Activated naive CD4-positive, alpha-beta T cell (primary cell): ENCODE measurements at places on chromosomes 6 and 20.

GRCh38 chr20:31806564-31807355 is 12.4 kb upstream of the MYLK2 start:
- no peak for DNase-seq

GRCh38 chr6:117907601-117908245 is 659 bp downstream of the SLC35F1 start:
- no peak for DNase-seq

GRCh38 chr6:81568973-81569372 is 183.5 kb downstream of the TENT5A start:
- no peak for DNase-seq

DNA sequence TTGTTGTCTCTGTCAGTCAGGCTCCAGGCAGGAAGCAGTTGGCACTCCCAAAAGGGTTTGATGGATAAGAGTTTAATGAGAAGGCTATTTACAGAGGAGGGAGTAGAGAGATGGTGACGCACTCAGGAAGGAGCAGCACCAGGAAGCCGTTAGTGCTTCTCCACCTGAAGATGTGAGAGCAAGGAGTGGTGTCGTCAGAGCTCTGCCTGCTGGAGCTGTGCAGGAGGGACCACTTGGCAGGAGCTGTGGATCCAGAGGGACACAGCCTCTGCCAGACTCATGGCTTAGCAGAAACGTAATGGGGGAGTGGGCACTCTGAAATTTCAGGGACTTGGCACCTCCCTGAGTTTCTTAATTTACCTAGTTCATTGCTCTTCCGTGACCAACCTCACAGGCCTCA is 16.8 kb downstream of the DAAM2 start:
- no peak for DNase-seq

DNA sequence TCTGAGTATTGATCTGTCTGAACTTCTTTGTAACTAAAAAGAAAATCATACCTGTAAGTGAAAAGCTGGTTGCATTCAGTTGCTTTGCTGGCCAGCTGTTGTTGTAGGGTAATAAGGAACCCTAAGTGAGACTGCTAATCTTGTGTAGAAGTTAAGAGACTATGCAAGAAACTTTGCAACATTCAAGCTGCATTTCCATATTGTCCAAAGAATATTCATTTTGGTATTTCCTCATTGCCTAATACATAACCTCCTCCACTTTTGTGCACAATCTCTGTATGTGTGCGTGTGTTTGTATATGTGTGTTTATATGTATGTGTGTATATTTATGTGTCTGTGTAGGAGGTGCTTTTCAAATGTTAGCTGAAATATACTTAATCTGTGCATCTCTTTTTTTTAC is 414.9 kb downstream of the CDKAL1 start:
- no peak for DNase-seq

DNA sequence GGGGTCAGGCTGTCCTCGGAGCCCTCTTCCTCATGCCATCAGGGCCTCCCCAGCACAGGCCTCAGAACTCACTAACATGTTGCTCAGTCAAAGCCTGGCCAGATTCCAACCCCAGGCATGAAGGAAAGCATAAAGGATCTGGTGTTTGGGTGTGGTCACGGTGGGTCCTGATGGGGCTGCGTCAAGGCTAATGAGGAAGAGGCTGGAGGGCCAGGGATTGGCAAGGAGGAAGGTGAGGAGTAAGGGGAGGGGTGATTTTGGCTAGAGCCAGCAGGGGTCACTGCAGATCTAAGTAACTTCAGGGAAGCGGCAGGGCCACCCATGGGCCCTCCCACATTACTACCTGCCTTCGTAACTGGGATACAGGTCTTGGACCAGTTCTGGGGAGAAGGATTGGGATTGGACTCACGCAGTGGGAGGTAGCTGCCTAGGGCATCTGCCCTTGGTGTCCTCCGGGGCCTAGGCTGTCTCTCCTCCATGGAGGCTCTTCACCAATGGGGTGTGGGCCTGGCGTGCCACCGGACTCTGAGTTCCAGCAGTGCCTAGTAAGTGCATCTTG is 36.2 kb upstream of the MRPS18A start:
- DNase-seq = peak; percentile 51

DNA sequence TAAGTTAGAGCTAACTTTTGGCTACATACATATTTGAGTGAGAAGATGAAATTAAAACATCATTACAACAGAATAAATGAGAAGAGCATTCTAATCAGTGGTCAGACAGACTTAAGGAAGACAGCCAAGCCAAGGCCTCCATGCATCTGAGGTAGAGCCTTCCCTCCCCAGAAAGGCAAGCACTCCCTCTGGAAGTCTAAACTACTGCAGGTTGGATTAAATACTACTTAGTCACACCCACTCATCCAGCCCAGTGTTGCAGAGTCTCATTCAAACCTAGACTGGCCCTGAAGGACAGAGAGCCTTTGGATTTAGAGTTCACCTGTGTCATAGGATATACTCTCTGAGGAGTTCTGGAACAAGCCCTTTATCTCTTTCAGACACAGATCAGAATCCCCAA is 29.2 kb downstream of the TMX4 start:
- DNase-seq = no peak

GRCh38 chr6:33717934-33718455 is 6.5 kb upstream of the UQCC2 start:
- no peak for DNase-seq

DNA sequence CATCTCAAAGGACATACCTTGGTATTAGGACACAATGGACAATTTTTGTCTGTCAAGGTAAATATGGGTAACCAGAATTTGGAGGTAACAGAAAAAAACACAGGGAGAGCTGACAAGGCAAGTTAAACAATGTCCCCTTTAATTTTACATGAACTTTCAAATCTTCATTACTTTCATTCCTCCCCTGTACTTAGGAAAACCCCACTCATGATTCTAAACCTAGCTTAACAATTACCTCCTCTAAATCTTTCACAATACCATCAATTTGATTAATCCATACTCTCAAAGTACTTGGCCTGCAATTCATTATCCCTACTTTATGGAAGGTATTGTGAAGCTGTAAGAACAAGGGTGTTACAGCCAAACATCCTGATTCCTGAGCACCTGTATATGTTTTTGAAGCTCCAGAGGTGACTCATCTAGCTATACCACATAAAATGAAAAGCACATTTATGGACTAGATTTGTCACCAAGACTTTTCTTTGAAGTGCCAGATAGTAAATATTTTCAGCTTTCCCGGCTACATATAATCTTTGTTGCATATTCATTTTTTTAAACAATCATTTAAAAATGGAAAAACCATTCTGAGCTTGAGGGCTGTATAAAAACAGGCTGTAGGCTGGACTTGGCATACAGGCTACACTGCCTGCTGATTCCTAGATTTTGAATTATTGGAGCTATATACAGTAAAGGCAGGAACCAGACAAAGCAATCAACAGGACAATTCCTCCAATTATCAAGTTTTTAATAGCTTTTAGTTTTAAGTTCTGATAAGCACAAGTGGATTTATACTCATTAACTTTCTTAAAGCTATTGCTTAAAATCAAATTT is 22.9 kb downstream of the DEK start:
- no peak for DNase-seq

DNA sequence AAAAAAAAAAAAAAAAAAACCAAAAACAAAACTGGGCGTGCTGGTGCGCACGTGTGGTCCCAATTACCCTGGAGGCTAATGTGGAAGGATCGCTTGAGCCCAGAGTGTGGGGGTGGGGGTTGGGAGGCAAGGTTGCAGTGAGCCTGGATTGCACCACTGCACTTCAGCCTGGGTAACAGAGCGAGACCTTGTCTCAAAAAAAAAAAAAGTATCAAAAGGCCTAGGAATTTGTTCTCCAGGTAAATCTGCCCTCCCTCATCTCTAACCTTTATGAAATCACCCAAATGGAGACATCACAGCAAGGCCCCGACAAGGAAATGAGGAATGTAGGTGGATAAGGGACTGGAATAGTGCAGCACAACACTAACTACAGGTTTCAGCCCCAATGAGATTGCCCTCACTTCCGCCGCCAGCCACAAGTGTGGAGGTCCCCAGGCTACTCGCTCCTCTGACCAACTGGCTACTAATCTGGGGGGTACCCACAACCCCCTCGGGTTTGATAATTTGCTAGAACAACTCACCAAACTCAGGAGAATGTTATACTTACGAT is 36.8 kb upstream of the DDR1 start:
- DNase-seq = no peak

- DNase-seq = no peak
Measured at GRCh38 chr20:18728165-18728869, 85.3 kb upstream of the SCP2D1 start.

DNA sequence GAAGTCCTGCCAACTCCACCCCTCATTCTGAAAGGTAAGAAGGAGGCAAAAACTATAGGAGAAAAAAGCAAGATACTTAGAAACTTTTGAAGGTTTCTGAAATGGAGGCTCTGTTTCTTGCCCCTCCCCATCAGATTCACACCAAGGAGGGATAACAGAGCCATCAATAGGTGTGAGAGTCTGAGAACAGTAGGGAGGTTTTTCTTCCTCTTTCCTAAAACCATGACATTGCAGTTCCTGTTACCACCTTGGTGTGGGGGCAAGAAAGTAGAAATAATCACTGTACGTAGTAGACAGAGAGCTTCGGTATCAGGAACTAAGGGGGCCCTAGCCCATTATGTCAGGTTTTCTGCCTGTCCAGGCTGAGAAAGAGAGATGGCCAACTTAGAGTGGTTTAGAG is 333.3 kb upstream of the SYNCRIP start:
- DNase-seq = no peak

- DNase-seq = no peak
Measured at GRCh38 chr6:122620428-122620827, 10.2 kb downstream of the PKIB start.

DNA sequence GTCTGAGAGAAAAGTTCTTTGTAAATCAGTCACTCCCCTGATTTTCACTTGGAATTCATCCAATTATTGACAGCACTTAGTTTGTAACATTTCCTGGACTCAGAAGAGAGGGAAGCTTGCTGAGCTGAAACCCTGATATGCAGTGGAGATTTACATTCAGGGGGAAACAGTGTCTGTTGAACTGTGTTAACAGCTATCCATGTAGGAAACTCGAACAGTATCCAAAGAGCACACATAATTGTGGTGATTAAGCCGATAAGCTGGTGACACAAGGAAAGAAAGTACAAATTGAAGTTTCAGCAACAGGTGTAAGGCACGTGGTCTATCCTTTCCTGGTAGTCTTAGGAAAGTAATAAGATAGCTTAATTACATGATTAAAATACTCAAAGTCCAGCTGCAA is 78.1 kb upstream of the FLRT3 start:
- DNase-seq = no peak

DNA sequence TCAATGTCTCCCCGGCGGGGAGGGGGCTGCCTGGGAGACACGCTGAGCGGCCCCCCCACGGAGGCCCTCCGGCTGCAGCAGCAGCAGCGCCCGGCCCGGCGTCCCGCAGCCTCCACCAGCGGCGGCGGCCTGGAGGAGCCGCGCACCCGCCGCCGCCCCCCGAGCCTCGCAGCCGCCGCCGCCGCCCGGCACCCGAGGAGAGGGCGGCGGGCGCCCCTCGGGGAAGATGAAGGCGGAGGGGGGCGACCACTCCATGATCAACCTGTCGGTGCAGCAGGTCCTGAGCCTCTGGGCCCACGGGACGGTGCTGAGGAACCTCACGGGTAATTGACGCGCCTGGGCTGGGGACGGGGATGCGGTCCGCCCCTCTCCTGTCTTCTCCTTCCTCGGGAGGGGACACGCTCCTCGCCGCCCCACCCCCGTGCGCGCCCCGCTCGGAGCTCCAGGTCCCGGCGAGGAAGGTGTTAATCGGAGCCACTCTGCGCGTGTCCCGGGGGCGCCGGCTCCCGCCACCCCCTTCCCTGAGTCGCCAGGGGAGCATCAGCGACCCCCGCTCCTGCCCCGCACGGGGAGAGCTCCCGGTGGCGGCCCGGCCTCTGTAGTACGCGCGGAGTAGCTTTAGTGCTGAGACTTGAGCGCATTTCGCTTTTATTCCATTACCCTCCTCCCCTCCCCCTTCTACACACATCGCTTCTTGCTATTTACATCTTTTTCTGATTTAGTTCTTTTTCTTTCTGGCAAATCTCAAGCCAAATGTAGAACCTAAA is 686 bp downstream of the TMEM170B start:
- DNase-seq = peak; percentile 12

- no peak for DNase-seq
Measured at GRCh38 chr20:53767206-53767930, 173.7 kb upstream of the ZNF217 start.

DNA sequence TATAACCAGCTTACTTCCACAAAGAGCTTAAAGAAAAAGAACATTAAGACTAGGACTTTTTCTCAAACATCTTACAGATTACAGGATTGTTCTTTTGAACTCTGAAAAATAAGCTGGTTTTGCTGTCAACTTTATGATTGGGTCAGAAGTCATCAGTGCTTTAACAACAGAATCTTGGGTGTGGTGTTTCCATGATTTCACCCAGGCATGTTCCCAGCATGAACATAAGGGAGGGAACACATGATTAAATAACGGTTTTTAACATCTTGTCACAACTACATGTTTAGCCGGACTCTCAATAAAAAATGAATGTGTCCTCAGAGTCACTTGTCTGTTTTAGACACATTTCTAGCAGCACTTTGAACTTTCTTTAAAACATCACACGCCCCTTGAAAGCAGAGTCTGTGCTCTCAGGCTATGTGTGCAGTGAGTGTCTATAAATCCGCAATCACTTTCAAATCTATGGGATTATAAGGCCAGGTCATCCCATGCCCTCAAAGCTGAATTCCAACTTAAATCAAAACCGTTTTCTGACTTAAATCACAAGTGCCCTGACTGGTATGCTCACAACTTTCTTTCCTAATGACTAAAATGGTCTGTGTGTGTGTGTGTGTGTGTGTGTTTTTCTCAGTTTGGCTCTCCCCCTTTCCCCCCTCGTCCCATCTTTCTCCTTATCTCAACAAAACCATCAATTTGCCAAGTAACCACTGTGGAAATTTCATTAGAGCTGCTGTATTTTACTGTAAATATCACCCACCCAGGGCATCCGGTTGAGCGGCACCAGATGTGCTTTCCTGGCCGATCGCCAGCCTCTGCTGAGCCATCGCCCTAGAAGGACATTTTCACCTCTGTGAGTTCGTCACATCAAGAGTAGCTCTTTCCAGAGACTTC is 216.8 kb upstream of the DTNBP1 start:
- peak; percentile 35 for DNase-seq

- DNase-seq = no peak
Measured at GRCh38 chr6:51141080-51141479, 322.4 kb downstream of the TFAP2B start.

DNA sequence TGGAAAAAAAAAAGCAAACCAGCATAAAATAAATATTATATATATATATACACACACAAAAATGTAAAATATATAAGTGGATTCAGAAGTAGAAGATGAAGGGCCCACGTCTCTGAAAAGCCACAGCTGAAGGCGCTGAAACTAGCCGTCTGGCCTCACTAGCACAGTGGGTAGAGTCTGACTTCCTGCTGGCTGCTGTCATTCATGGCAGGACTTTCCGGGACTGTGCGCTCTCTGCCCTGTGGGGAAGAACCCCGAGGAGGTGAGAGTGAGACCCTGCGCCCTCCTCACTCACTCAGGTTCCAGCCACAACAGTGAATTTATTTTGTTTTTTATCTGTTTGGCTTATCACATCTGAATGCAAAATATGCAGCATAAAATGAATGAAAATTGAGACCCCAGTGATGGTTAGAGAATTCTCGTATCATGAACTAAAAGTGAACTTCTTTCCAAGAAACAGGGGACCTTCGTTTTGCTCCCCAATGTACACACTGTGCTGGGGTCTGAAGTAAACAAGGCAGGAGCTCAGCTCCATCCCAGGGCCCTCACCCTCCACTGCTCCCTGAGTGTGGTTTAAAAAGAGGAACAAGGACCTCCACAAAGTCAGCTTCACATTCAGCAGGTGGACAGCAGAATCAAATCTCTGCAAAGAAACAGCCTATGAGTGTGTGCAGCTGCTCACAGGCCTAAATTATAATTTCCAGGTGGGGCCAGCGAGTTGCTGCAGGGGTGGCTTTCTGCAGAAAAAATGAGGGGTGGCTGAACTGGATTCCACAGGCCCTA is 1.3 kb upstream of the RAMACL start:
- DNase-seq = no peak
